Stimulated activated CD8-positive, alpha-beta memory T cell treated with anti-CD3 and anti-CD28 coated beads, Interleukin-4, amount 100 ng/mL, for 4 hours (primary cell): ENCODE measurements at places on chromosomes 13 and 19.

GRCh38 chr19:15123900-15124299, 16.7 kb downstream of the SYDE1 start:
- no peak for DNase-seq

DNA sequence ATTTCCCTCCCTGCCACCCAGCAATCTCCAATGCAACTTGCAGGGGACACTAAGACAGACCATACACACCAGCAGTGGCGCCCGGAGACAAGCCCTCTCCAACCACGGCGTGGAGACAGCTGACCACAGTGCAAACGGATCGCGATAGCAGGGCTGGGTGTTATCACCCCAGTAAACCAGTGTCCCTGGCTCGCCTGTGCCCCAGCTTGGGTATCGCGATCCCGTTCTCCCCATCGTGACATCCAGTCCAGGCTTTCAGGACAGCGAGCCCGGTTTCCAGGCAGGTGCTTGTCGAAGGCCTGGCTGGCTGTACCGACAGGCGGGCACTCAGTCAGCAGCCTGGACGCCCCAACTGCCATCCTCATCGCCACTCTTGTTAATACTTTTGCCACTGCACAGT, 20.7 kb upstream of the NANOS2 start:
- DNase-seq: no peak

DNA sequence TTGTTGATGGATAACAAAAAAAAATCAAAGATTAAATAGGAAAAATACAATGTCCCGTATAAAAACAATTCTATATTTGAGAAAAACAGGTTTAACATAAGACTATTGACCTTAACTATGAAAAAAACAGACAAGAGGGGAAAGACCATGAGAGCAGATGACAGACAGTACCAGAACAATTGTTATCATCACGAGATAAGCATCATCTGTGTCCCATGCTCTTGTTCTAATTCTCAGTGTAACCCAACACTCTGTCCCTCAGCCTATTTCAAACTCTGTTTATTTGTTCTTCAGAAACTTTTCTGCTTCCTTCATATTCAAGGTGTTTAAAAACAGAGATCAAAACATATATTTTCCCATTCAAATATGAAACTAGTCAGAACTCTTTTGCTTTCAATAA, 216.4 kb downstream of the PCDH9 start:
- no peak for DNase-seq

DNA sequence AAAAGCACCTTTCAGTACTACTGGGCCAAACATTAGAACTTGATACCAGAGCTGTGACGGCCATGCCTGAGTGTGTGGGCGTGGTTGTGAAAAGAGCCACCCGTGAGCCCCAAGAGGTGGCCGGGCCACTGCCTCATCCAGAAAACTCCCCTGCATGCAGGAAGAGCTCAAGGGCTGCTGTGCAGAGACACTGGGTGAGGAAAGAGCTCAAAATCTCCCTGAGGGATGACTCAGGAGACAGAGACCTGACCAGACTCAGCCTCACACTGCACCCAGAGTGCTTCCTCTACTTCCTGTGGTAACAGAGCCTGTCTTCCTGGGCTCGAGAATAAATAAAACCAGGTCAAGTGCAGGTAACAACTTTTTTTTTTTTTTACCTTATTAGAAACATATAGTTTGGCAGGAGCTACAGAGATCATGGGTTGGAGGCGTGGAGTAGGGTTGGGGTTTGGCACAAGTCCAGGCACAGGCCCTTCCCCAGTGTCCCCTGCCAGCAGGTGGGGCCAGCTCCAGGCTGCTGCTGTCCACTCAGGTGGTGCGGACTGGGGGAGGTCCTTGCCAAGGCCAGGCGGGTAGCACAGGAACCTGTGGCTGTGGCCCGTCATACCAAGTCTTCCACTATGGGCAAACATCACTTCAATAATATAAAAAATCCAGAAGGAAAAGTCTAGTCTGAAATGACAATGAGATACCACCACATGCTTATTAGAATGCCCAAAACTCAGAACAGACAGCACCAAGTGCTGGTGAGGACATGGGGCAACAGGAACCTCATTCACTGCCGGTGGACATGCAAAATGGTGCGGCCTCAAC, 25.5 kb downstream of the ELL start:
- peak; percentile 37 for DNase-seq

DNA sequence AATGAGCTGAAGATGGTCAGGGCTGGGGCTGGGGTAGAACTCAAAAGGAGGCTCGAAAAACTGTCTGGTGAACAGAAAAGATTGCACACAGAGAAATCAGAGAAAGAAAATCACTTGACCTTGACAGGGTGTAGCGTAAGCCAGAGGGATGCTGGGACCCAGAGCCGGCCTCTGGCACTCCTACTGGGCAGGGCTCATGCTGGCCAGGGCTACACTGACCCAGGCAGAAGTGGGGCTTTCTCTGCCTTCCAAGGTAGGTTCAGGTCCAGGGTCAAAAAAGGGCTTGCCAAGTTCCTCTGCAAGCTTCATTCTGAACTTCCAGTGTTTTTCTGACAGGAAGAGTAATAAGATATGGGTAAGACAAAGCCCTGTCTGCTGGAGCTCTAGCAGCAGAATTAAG, 56.2 kb downstream of the LATS2 start:
- DNase-seq: no peak

DNA sequence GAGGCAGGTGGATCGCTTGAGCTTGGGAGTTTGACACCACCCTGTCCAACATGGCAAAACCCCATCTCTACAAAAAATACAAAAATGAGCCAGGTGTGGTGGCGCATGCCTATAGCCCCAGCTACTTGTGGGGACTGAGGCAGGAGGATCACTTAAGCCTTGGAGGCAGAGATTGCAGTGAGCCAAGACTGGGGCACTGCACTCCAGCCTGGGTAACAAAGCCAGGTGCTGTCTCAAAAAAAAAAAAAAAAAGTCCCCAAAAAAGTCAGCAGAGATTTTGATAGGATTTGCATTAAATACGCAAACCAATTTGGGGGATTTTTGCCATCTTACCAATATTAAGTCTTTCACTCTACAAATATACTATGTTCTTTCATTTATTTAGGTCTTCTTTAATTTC, 21.7 kb upstream of the RPL21 start:
- DNase-seq: no peak

DNA sequence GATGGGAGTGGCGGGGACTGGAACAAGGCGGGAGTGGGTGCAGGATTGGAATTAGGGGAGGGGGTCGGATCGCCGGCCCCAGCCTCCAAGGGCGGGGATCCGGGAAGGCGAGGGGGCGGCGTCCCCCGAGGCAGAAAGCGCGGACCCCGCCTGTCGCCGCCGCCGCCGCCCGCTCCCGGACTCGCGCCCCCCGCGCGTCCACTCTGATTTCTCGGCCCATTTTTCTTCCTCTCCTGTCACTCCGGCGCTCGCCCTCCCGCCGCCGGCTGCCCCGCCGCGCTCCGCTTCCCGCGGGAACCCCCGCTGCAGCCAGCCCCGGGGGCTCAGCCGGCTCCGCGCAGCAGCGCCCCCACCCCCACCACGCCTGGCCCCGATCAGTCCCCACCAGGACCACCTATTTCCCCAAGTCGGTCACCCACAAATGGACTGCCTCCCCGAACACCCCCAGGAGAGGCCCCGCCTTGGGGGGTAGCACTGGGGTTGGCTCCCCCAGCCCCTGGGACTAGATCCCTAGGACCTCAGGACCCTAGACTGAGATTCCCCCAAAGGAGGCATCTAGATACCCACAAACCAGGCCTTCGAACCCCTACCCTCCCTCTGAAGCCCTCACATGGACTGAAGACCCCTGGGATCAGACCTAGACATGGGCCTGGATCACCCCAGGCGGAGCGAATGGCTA, 12.6 kb upstream of the ERFL start:
- DNase-seq: no peak

- DNase-seq: no peak
Observed at GRCh38 chr13:30943881-30944280, 11.4 kb downstream of the TEX26 start.

DNA sequence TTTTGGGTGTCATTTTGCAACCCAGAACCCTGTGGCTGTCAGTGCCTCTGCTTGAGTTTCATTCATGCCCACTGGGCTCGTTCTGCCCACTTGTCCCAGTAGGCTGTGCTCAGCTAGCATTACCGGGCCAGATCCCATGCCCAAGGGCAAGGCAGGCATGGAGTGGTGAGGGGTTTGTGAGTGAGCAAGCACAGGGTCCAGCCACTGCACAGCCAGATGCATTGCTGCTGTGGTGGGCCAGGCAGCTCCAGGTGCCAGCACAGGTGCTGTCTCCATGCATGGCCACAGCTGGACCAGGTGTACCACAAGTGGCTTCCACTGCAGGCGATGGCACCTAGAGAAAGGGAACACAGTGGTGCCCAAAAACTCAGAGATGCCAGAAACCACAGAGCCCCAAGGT, 1671.2 kb downstream of the OLFM4 start:
- DNase-seq: no peak

DNA sequence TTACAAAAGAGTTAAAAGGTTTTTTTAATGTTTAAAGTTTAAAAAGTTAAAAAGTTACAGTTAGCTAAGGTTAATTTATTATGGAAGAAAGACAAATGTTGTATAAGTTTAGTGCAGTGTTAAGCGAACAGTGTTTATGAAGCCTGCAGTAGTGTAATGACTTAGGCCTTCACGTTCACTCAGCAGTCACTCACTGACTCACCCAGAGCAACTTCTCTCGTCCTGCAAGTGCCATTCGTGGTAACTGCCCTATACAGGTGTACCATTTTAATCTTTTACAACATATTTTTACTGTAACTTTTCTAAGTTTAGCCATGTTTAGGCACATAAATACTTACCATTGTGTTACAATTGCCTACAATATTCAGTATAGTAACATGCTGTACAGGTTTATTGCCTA, 398.2 kb upstream of the NBEA start:
- no peak for DNase-seq

GRCh38 chr13:46896341-46897137, at the start of gene HTR2A:
Gene HTR2A (minus strand): TSS chr13:46897053. CDS start chr13:46895906, 1,147 bp downstream.
- no peak for DNase-seq

DNA sequence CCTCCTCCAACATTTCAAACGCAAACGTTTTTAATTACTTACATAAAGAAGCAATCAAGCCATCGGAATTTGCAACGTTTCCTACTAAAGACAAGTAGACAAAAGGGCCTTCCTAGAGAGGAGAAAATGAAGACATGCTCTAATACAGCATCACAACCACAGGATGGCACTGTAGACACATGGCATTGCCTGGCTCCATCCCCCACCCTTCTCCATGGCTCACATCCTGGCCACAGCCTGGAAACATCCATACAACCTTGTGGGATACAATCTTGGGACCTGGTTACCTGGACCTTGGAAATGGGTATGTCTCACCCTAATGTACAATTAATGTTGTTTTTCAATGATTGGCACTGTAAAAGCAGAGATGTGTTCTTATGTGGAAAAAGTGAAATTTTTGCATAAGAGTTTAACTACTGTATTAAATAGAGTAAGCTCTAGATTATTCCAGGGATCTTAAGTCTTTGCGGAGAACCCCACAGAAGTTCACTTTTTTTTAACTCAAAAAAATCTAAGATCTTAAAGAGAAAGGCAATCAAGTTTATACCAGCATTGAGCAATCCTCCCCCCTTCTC, 21.5 kb downstream of the EBPL start:
- no peak for DNase-seq

- DNase-seq: no peak
Observed at GRCh38 chr19:43913383-43913782, 21.7 kb downstream of the ZNF45 start.

DNA sequence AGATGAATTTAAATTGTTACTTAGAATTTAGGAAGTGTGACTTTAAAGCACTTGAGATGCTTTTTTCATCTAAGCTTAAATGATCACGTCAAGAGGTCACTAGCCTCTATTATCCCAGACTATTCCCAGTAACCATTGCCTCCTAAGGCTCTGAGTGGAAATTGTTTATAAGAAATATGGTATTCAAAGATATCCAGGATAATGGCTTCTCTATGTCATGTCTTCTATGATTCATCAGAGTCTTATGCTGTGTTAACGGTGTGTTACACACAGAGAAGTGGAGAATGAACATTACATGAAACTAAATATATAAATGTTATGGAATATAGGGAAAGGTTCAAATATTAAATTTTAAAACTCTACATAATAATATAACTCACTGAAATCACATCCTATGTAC, 79.8 kb upstream of the NBEA start:
- DNase-seq: no peak

- no peak for DNase-seq
Observed at GRCh38 chr13:99191336-99191899, 9.2 kb upstream of the UBAC2 start.

GRCh38 chr19:39046037-39046821, 13.9 kb upstream of the FBXO27 start:
- DNase-seq: no peak

GRCh38 chr13:98961503-98962105, 16.3 kb downstream of the DOCK9 start:
- no peak for DNase-seq

- no peak for DNase-seq
Observed at GRCh38 chr13:31063772-31064171, 97.9 kb downstream of the HSPH1 start.

GRCh38 chr19:9883231-9883758, 48.2 kb downstream of the PIN1 start:
- no peak for DNase-seq

DNA sequence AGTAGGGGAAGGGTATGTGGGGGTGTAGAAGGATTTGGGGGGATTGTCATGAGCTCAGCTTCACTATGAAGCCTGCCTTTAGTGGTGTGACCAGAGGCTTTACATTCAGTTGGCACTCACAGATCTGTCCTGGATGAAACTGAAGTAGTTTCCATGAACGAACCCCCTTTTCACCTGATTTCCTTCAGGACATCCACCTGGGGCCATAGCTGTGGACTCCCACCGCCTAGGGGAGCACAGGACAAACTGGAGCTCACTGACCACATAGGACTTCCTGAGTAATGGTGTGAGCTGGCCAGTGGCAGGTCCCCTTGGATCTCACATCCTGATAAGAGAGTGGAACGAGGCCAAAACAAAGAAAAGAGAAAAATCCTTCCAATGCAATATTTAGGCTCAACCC, 54.1 kb downstream of the MRPL57 start:
- DNase-seq: no peak

- no peak for DNase-seq
Observed at GRCh38 chr13:21089830-21090229, 28.4 kb upstream of the LATS2 start.

GRCh38 chr19:44731622-44732021, 16.9 kb upstream of the BCL3 start:
- DNase-seq: no peak

- no peak for DNase-seq
Observed at GRCh38 chr19:58305932-58306323, 751 bp downstream of the ERVK3-1 start.

DNA sequence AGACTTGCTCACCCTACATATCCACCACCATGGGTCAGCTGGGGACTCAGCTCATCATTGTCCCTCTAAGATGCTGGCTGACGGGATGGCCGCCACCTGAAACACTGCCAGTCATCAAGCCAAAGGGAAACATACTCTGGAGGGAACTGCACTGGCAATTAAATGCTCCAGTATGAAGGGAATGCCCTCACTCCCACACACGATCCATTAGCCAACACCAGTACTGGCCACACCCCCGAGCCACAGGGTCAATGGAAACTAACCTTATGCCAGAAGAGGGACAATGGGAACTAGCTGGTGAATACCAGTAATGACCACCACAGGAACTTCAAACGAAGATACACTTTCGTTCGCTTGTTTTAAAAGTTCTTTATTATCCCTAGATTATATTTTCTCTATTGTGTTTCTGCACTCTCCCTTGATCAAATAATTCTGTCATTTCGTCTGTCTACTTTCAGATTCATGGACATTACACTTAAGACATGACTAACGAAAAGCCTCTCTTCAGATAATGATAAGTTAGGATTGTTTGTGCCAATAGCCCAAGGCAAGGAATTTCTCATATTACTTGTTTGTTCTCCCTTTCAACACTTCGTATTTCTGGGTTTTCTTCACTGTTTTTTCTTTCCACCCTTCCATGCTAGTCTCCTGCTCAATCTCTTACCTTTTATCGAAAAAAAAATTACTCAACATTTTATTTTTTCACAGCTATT, 1.7 kb upstream of the ZNF507 start:
- no peak for DNase-seq
